ENCODE measurements at places on chromosomes 4 and X.

- peak; percentile 53 for DNase-seq
Observed at GRCh38 chr4:36399762-36400353, 118.4 kb downstream of the DTHD1 start.

DNA sequence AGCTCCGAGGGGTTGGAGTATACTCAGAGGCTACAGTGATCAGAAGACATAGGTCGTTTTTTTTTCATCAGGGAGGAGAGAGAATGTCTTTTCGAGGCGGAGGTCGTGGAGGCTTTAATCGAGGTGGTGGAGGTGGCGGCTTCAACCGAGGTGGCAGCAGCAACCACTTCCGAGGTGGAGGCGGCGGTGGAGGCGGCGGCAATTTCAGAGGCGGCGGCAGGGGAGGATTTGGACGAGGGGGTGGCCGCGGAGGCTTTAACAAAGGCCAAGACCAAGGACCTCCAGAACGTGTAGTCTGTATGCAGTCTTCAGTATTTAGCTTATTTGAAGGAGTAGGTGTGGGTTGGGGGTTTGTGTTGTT lies 500 bp downstream of the GAR1 start:
- peak; percentile 71 for DNase-seq

DNA sequence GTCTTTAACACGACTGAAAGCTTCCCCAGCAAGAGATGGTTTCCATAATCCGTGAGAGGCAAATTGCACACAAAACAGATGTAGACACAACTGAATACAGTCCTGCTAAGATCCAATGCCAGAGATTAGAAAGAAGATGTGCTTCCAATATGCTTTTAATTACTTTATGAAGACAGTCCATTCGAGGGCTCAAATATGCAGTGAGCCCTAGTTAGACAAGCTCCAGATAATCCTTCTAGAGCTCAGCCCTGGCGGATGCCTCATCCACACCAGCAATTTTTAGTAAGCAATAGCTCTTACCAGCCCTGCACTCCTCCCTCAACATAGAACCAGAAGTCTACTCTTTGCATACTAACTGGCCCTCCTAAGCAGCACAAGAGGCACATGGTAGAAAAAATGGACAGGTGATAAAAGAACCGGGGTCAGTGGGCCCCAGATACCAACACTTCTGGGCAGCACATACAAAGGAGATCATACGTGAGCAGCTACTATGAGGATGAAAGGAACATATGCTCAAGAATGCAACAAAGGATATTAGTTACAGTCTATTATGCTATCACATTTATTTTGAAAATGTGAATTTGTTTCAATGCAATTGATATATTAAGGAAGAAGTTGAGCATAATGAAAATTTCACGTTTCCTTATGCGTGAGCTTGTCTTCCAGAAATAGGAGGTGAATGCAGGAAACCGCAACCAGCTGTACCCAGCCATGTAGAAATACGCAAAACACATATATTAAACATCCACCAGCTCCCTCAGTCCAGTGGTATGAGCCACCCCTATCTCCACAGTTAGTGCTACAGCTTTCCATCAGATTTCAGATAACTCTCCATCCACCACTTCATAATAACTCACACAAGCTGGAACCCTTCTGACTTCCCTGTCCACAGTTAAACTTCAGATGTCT lies 34.3 kb downstream of the GPC4 start:
- no peak for DNase-seq

DNA sequence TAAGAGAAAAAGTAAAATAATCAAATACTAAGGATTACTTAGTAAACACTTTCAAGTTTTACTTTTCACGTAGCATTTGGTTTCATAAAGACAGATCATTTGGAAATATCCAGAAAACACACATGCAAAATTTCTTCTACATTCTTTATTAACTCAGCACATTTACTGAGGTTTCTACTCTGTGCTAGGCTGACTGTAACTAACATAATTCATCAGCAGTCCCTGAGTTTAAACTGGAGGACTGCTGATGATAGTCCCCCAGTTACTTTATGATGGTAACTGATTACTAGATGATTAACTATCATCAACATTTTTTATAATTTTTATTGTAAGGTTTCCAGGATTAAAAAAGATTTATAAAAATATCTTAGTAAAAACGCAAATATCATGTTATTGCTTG lies 12.3 kb downstream of the LEF1 start:
- DNase-seq, result no peak

GRCh38 chr4:109574443-109574850 lies 14.4 kb downstream of the MCUB start:
- DNase-seq, result no peak

GRCh38 chr4:112938461-112939058 lies 110.9 kb upstream of the ANK2 start:
- no peak for DNase-seq

DNA sequence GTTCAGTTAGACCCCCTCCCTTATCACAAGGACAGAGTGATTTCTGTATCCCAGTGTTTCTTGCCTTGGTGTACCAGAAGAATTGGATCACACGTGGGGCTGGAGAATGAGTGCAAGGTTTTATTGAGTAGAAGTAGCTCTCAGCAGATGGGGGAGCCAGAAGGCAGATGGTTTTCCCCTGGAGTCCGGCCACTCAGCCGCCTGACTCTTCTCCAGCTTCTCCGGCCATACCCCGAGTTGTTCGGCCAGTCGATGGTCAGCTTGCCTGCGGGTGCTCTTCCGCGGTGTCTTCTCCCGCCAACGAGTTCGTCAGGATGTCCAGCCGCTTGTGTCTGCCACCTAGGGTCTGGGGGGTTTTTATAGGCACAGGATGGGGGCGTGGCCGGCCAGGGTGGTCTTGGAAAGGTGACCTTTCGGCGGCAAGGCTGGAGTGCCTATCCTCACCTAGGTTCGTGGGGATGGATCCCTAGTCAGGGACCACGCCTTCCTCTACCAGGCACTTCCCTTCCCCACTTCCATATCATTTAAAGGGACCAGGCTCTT lies 14.5 kb downstream of the GAB1 start:
- no peak for DNase-seq

DNA sequence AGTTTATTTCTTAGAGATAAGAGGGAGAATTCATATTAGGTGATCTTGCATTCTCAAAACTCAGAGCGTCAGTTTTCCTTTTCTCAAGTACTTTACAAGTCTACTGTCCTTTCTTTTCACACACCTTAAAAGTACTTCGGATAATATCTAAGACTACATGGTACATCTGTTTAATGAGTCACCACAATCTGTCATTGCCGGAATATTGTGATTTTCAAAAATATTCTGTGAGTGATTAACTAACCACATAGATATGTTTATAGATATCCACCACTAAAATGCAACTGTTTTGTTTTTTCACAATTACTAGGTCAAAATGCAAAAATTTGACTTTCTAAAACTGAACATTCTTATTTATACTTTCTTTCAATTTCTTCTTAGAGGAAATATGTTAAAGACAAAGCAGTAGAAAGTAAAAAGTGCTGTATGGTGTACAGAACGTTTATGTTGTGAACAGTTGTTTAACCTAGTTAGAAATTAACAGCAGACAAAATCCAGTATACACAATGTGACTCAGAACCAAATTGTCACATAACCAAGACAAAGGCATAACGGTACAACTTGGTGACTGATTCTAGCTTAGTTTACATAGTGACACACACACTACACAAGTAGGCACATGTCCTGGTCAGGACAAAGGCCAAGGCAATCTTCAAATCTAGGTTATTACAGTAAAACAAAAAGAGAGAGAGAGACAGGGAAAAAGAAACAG lies 482.9 kb downstream of the NAF1 start:
- no peak for DNase-seq

GRCh38 chrX:17584248-17584681 lies 153.0 kb upstream of the SCML1 start:
- DNase-seq, result no peak

DNA sequence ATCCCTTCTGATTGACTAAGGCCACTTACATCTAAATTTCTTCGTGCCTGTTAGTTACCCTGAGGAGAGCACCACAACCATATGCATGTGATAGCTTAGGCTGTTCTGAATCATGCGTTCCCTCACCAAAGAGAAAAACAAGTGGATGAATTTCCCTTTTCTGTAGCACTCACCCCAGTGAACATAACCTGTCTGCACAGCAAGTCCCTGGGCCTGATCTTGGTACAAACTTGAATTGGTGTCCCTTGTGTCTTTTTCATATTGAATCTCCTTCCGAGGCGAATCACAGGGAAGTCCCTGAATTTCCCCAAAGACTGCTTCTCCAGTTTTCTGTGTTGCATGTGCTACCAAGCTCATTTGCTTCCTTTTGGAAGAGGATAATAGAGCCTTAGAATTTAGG lies 100.4 kb downstream of the KLHL8 start:
- no peak for DNase-seq

DNA sequence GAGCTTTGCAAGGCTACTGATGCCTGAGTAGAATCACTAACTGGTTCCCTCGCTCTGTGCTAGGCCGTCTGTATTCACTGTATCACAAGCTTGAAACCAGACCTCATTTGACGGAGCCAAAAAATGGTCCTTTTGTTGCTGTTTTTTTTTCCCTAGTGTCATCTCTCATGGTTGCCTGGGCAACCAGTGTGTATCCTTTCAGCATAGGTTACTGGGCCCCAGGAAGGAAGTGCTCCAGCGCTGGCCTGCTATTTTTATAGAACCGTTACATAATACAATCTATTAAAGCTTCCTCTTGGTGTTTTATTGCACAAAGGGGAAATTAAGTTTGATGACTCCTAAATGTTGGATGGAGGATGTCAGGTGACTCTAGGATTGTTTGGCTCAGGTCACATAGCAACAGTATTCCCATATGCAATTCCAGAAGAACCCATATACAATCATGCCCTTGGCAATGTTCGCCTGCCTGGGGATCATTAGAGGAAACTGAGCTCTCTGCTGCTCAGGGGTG lies 220.4 kb downstream of the SPRY1 start:
- peak; percentile 66 for DNase-seq

GRCh38 chr4:102736636-102737549 lies 23.9 kb downstream of the MANBA start:
- DNase-seq, result no peak

DNA sequence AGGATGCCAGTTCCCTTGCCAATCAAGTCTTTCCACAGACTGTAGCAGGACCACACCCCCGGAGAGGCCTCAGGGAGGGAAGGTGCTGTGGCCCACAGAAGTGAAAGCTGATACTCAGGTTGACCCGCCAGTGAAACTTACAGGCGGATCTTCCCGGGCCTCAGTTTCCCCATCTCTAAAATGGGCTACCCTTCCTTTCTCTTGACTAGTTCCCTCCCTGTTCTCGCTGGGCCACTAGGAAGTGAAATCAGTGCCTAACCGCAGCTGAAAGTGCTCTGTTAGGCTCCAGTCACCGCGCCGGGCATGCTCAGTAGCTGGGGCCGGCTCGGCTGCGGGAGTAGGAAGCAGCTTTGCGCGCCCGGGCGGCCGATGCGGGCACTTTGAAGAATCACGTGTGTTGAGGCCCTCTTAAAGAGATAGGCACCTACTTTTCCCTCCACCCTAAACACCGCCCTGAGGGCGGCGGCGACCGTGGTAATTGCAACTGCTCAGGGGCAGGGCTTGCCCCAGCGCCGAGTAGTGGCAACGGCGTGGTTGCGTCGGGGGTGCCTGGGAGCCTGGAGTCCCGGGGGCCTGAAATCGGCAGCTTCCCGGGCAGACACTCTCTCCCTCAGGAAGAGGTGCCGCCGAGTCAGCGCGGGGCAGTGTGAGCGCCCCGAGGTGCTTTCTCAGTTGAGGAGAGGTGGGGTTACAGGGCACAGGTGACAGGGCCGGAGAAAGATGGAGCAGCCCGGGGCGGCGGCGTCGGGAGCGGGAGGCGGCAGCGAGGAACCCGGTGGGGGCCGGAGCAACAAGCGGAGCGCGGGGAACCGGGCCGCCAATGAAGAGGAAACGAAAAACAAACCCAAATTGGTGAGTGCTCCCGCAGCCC lies at the start of gene DIAPH2:
DIAPH2 (plus strand) TSS at position 504 of the 871 bp plus-strand sequence.
- peak; percentile 71 for DNase-seq

DNA sequence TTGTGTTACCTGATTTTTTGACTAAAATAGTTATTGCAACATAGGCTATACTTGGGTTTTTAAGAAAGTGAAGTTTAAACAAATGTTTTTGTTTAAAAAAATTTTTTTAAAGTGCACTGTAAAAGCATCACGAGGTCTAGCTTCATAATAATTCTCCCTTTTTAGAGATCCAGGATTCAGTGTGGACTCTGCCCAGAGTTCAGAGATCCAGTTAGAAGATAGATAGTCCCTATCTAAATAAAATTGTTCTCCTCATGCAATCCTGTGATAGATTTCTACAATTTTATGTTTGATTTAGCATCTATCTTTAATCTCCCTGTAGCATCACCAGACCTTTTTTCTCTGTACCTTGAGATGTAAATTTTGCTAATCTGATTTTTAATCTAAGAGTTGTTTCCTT lies 85.5 kb upstream of the HPGD start:
- no peak for DNase-seq

- peak; percentile 17 for DNase-seq
Observed at GRCh38 chr4:88522702-88523324, 763 bp downstream of the PYURF start.

DNA sequence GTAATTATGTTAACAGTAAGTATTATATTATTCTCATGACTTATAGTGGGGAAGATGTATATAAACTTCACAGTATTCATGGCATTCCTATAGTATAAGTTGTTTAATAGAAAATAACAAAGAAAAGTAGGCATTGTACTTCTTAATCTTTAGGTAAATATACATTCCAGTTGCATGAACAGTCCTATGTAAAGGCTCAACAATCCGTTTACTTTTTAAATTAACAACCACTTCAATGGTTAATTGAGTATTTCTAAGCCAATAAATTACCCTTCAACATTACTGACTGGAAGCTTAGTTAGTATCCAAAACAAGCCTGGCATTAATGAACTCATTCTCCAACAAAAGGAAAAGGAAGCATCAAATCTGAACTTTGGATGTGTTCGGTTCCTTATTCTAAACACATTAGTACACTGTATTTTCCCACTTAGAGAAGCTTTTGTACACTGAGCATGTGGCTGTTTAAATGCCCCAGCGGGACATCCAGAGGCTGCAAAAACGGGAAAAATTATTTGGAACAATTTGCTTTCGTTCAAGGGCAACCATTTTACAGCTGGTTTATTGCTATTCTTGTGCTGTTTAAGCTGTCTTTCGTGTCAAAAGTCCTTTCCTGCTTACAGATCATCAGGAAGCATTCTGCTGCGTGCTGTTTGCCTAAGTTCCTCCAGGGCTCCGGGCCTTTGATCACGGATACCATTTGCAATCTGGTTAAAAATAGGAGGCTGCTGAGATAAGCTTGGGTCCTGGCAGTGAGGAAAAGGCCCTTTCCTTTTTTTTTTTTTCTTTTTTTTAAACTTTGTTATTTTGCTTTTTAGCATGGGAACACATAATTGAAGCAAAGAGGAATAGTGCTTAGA lies 460.3 kb downstream of the SPRY1 start:
- no peak for DNase-seq

GRCh38 chr4:113880240-113881028 lies 99.0 kb downstream of the ARSJ start:
- no peak for DNase-seq

Data from immature natural killer cell (primary cell).